ENCODE measurements at places on chromosomes 16 and 17. TPM values are rescaled to one million over a fixed set of nuclear protein-coding genes. Genes with fewer than 3 reads are reported as not detected.
A peak's percentile ranks its signal among the peaks of the same experiment; 100 is the strongest.

DNA sequence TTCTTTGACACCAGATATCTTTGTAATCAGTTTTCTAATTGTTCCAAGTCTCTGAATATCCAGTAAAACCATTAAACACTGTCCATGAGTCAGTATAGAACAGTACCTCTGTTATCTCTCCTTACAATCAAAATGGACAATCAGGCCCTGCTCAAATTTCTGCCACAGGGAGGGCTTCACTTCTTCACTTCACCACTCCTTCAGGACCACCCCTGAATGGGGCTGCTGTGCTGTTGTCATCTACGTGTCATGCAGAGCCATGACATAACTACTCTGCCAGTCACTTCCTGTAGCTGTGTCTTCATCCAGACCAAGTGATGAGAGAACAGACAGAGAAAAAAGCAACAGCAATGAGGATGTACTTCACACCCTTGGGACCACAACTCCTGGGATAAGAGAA lies 116.9 kb downstream of the TANC2 start:
- H3K4me1 ChIP-seq: peaks cover 5% of the 10 kb centered on the region
- H3K4me3 ChIP-seq: no peak overlapping the region
- peak overlapping the region; percentile 44 for H3K27ac ChIP-seq
- H3K36me3 ChIP-seq: no peaks in the 10 kb centered on the region
- H3K27me3 ChIP-seq: no peaks in the 10 kb centered on the region

VWA3A gene
- total RNA-seq: not detected

DNA sequence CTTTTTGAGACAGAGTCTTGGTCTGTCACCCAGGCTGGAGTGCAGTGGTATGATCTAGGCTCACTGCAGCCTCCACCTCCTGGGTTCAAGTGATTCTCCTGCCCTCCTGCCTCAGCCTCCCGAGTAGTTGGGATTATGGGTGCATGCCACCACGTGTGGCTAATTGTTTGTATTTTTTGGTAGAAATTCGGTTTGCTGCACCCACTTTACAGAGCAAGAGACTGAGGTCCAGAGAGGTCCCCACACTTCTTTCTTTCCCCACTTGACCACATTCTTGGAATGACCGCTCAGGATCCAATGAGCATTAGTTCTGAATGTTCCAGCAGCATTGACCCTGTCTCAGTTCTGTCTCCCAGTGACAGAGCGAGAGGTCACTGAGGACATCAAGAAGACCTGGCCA lies 5.3 kb upstream of the SLC16A3 start:
- peaks cover 2% of the 10 kb centered on the region for H3K36me3 ChIP-seq
- no peak overlapping the region for H3K4me3 ChIP-seq
- H3K27me3 ChIP-seq: no peaks in the 10 kb centered on the region
- no peak for DNase-seq
- peaks cover 8% of the 10 kb centered on the region for H3K4me1 ChIP-seq

DNA sequence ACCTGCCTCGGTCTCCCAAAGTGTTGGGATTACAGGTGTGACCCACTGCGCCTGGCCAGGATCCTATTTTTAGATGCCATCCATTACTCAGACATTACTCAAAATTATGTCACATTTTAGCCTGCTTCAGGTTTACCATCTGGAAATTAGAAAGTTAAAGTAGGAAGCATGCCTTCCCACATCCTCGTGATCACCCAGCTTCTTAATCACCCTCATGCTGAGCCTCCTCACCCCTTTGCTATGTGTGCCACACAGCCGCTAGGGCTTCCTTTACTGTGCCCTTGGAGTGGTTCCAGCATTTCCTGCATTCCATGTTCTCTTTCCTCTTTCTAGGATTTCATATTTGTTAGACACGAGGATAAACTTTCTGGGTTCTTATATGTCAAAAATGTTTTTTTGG lies 9.3 kb downstream of the ADORA2B start:
- peak; percentile 98 for DNase-seq
- H3K4me3 ChIP-seq: no peak overlapping the region
- peaks cover 86% of the 10 kb centered on the region for H3K4me1 ChIP-seq
- peak overlapping the region; percentile 90 for H3K27ac ChIP-seq
- no peaks in the 10 kb centered on the region for H3K36me3 ChIP-seq
